Liver (tissue), 10 donors: ENCODE measurements at places on chromosomes 7 and 10.

GRCh38 chr7:135976312-135977006 is 700 bp downstream of the MTPN start:
- no peak for DNase-seq

- no peak for DNase-seq
Observed at GRCh38 chr10:108523016-108523800, 1358.7 kb upstream of the SORCS1 start.

- no peak for DNase-seq
Observed at GRCh38 chr10:132570771-132571649, 33.4 kb downstream of the INPP5A start.

GRCh38 chr10:124005091-124005490 is 88.3 kb downstream of the CHST15 start:
- no peak for DNase-seq

- DNase-seq = no peak
Observed at GRCh38 chr7:104652434-104652833, 324.0 kb downstream of the LHFPL3 start.

DNA sequence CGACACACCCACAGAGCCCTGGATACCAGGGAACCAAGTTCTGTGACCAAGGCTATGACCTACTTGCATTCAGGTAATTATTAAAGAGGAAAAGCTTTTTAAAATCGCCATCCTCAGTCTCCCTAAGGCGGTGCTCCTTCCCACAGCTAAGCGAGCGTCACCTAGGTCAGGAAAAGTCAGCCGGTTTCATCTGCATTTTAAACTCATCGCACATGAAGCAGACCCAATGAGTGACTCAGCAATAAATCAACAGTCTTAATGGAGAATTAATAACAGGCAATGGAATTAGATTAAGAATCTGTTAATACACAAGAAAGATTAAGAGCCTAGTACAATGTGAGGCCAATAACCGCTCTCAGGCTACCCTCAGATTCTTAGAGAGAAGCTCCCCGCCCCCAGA is 59.2 kb downstream of the HSPA12A start:
- DNase-seq = no peak

DNA sequence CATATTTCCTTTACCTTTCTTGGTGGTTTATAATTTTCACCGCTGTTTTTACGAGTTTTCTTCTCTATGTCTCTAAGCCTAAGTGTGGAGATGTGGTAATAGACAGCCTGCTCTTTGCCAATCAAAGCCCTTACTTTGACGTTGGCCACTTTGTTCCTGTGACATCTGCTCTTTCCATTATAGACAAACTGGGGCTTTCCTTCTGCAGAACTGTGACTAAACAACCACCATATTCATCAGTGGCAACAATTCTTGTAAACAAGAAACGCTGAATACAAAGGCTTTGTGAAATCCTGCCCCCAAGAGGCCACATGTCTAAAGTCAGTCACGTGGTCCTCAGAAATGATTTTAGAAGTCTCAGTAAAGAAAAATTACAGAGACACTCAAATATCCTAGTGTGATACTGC is 59.6 kb upstream of the CAPZA2 start:
- no peak for DNase-seq

- DNase-seq = no peak
Observed at GRCh38 chr7:113831556-113831955, 87.3 kb downstream of the PPP1R3A start.

- DNase-seq = no peak
Observed at GRCh38 chr7:4267341-4268039, 414.6 kb upstream of the FOXK1 start.

DNA sequence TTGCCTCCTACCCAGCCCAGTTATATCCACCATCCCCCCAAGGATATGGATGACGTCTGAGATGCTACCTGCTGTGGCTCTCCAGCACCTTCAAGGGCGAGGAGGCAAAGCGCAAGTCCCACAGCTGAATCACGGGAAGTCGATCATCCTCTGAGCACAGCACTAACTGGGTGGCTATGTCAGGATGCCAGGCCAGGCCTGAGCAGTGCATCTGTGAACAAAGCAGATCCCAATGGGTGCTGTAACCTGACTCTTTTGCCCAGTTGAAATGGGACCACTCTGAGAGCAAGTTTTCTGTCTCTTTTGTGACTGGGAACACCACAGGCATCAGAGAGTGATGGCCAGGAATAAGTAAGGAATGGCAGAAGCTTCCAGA is 12.3 kb downstream of the SEC31B start:
- DNase-seq = no peak

DNA sequence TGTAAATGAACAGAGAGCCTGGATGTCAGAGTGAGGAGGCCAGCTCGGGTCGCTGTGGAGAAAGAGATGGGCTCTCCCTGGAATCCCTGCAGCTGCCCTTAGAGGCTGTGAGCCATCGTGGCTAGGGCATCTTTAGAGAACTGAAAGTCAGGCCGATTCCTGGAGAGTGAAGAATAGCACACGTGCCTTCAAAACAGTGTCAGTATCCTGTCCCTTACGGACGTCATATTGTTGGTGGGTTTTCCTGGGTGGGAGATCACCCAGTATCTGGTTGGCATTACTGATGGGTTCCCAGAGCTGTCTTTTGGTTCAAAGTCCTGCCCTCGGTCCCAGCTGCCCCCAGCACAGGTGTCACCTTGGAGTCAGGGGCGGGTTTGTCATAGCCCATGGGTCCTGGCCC is 25.3 kb downstream of the IKZF1 start:
- no peak for DNase-seq
